ENCODE measurements at places on chromosomes 11 and 22.

DNA sequence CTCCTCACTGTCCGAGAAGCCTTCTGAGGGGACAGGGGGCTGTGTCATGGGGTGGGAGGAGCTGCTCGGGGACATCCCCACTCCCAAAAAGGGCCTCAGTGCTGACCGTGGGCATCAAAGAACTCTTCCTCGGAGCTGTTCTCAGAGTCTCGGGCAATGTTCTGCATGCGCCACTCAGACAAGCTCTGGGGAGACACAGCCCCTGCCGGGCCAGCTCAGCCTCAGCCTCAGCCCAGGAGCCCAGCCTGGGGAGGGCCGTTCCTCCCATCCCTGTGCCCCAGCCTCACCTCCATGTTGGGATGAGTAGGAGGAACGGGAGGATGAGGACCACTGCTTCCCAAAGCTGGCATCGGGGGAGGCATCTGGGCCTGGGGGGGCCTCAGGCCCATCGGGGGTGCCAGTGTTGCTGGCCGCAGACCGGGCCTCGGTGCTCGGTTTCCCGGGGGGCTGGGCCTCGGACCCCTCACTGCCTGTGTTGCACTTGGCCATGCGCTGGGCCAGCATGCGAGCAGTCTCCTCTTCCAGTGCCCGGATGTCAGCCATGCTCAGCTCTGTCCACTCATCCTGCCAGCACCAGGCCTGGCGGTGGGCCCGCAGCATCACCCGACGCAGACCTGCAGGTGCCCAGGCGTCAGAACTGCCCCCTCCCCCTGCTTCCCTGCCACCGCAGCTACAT, 5.2 kb downstream of the PITPNM1 start:
- DNase-seq: no peak

GRCh38 chr11:60918251-60918938, 4.4 kb downstream of the TMEM109 start:
- DNase-seq: no peak

DNA sequence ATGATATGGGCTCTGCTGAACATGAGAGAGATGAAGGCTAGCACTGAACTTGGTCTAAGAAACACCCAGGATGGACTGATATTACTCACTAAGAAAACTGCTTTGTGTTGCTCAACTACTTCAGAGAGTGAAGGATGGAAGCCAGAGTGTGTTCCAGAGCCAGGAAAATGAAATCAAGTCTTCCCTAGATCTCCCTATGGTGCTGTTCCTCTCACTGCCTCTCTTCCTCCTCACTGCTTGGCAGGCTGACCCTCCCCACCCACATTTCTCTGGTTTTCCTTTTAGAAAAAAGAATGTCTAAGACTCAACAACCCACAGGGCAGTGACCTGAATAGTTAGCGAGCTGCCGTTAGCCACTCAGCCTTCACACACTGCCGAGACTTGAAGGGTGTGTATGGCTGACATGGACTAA, 65.6 kb downstream of the CCDC81 start:
- no peak for DNase-seq

DNA sequence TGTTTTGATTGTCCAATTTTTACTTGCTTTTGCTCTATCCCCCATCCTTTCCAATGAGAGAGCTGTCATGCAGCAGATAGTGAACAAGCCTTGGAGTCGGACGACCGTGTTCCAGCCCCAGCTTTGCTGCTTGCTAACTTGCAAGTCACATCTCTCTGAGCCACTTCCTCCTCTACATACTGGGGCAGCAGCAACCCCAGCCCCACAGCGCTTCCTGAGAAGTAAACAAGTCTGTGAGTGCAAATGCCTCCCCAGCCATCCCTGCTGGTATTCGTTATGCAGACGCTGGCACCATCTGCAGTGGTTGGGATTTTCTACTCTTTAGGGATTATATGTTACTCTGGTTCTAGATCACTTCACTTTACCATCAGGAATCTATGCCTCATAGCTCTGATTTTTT, 35.0 kb downstream of the TPBGL start:
- DNase-seq: peak; percentile 24

- no peak for DNase-seq
These were observed 48.7 kb downstream of the FDX1 start for GRCh38 chr11:110478410-110478809.

GRCh38 chr11:118000850-118001228, 14.6 kb downstream of the IL10RA start:
- no peak for DNase-seq

DNA sequence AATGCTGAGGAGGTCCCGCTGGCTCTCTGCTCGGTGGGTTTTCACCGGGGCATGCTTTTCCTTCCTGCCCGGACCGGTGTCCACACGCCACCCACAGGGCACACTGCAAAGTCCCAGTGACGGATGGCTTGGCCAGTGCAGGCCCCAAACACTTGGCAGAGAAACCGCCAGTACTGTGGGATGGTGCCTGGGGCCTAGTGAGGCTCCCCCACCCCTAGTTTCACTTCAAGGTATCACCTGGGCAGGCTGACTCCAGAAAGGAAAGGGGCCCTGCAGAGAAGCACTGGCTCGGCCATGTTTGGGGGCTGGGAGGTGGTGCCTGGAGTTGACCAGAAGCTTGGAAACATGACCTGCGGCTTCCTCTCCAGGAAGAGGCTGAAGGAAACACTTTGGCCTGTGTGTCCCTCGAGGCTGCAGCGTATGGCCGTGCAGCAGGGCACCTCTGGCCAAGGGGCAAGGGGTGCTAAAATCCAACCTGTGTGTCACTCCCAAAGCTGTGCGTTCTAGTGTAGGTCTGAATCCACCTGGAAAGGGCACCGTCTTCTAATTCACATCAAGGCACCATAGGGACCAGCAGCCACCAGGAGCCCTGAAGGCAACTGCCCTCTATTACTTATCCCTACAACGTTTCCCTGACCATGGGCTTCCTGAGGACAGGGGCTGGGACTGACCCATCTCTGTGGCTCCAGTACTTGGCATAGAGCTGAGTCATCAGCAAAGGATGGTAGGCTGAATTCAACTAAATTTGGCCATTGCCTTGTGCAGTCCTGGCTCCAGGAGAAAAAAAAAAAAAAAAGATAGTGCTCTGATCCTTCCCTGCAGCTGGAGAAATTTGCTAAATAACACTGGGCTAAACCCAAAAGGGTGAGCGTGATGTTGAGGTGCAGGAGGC, 22.6 kb downstream of the TPBGL start:
- DNase-seq: no peak

- DNase-seq: no peak
These were observed 714 bp downstream of the CD59 start for GRCh38 chr11:33735271-33736147.

DNA sequence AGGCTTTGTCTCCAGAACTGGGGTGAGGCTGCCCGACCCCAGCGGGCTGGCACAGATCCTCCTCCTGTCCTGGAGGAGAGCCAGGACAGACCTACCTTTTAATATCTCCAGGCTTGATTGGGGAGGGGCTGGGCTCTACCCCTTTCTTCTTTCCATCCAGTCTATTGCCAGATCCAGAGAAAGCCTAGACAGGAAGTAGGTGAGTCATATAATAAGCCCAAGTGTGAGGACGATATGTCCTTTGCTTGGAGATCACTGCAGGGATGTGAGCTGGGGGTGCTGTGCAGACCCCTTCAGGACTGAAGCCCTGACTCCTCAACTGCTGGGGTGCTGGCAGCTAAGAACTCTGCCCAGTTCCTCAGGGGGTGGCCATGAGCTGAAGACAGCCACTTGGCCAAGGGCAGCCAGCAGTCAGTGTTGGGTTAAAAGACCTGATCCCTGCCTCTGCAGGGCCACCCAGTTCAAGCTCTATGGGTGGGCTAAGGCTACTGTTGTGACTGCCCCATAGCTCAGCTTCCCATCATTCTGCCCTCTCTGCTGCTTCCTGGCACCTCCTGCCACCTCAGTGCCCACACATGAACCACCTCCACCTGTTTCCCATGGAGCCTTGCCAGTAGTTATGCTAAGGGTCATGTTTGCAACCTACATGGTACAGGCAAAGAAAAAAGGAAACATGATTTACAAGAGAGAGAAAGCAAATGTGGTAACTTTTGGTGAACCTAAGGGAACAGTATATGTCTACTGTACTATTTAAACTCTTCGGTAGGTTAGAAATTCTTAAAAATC, 8.3 kb upstream of the C22orf39 start:
- DNase-seq: no peak

GRCh38 chr22:31447337-31447736, 42.3 kb downstream of the EIF4ENIF1 start:
- DNase-seq: no peak

GRCh38 chr11:40140560-40140959, 1318.9 kb downstream of the LRRC4C start:
- DNase-seq: no peak

GRCh38 chr11:131910523-131911387, 540.3 kb downstream of the NTM start:
- no peak for DNase-seq

DNA sequence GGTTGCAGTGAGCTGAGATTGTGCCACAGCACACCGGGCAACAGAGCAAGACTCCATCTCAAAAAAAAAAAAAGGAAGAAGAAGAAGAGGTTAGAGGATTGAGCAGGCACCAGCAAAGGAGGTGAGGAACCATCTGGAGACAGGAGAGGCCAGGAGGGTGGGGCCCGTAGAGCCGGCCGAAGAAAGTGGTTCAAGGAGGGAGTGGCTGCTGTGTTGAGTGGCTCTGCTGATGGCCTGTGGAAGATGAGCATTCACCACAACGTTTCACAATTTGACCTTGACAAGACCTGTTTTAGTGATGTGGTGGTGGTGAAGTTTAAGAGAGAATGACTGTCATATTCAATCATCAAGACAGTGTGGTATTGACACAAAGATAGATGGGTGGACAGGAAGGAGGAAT, 6.8 kb upstream of the CTSD start:
- no peak for DNase-seq

DNA sequence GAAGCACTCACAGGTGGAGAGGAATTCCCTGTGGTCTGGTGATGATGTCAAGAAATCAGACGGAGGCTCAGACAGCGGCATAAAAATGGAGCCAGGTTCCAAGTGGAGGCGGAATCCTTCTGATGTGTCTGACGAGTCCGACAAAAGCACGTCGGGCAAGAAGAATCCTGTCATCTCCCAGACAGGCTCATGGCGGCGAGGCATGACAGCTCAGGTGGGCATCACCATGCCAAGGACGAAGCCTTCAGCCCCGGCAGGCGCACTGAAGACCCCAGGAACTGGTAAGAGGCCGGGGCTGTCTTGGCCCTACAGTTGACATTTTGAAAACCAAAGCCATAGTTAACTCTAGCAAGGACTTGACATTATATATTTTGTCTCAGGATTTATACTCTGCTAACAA, 116.3 kb downstream of the DBX1 start:
- no peak for DNase-seq

- DNase-seq: no peak
These were observed 175.5 kb downstream of the MN1 start for GRCh38 chr22:27625769-27626674.

- no peak for DNase-seq
These were observed 33.0 kb downstream of the TPST2 start for GRCh38 chr22:26556904-26557303.

- DNase-seq: no peak
These were observed 96.6 kb downstream of the COMMD9 start for GRCh38 chr11:36192425-36193289.

- no peak for DNase-seq
These were observed 3.8 kb downstream of the TOP3B start for GRCh38 chr22:21978564-21979386.

GRCh38 chr22:28792491-28793383, 7.6 kb downstream of the XBP1 start:
- DNase-seq: no peak

GRCh38 chr11:114921697-114922096, 243.4 kb downstream of the NXPE2 start:
- DNase-seq: no peak

GRCh38 chr22:29946220-29946619, 63.2 kb downstream of the MTMR3 start:
- no peak for DNase-seq

Measured in stimulated activated CD4-positive, alpha-beta T cell treated with anti-CD3 and anti-CD28 coated beads, TNF-alpha, amount 100 ng/mL, for 4 hours (primary cell).